Left lung (tissue), 14 donors: ENCODE measurements at places on chromosomes 1 and 21. TPM values are rescaled to one million over a fixed set of nuclear protein-coding genes. Genes with fewer than 3 reads are reported as not detected.

The TTC34 gene
- total RNA-seq, result 0.44 TPM

- no peak overlapping the region for H3K27ac ChIP-seq
- peaks cover 9% of the 10 kb centered on the region for H3K27me3 ChIP-seq
- peaks cover 28% of the 10 kb centered on the region for H3K36me3 ChIP-seq
- H3K4me1 ChIP-seq, result no peaks in the 10 kb centered on the region
These were observed 12.2 kb upstream of the TCEA3 start for GRCh38 chr1:23436520-23437354.

The PRR9 gene
- not detected for total RNA-seq

DNA sequence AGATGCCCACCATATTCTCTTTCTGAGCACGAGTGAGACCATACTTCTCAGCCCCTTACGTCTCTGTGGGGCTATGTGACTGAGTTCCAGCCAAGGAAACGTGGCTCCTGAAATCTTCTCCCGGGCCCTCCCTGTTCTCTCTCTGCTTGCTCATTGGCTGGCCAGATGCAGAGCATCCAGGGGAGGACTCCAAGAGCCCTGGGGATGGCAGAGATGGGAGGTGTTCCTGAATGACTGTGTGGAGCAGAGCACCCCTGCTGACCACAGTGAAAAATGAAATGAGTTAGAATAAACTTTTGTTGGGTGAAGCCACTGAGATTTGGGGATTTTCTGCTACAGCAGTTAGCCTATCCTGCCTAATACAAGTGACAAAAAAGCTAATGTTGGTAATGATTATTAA lies 23.8 kb downstream of the KIAA0040 start:
- peaks cover 23% of the 10 kb centered on the region for H3K4me1 ChIP-seq
- peak overlapping the region; percentile 72 for H3K27ac ChIP-seq
- DNase-seq, result no peak

GRCh38 chr1:28249866-28250295 lies 9.4 kb upstream of the SESN2 start:
- DNase-seq, result no peak
- no peak overlapping the region for H3K27ac ChIP-seq
- H3K4me1 ChIP-seq, result peaks cover 15% of the 10 kb centered on the region
- no peaks in the 10 kb centered on the region for H3K36me3 ChIP-seq
- no peak overlapping the region for H3K4me3 ChIP-seq

The ANGPTL1 gene
- 19.2 TPM for total RNA-seq

- peaks cover 7% of the 10 kb centered on the region for H3K4me1 ChIP-seq
- H3K4me3 ChIP-seq, result peak within 1 kb of the TSS; percentile 5
- peaks cover 26% of the 10 kb centered on the region for H3K27me3 ChIP-seq
- peaks cover 15% of the 10 kb centered on the region for H3K36me3 ChIP-seq
These were observed at the start of gene TRPM2 for GRCh38 chr21:44353191-44353970. TRPM2 (plus strand) TSS chr21:44353621; CDS start chr21:44353701, 80 bp downstream.

The LENEP gene
- total RNA-seq, result not detected

The SLC45A1 gene
- total RNA-seq, result 1.4 TPM

The KIAA0040 gene
- 42.9 TPM for total RNA-seq

- peaks cover 32% of the 10 kb centered on the region for H3K36me3 ChIP-seq
- peaks cover 30% of the 10 kb centered on the region for H3K4me1 ChIP-seq
- no peak overlapping the region for H3K4me3 ChIP-seq
- no peak overlapping the region for H3K27ac ChIP-seq
- no peak for DNase-seq
- peaks cover 42% of the 10 kb centered on the region for H3K27me3 ChIP-seq
These were observed 3.4 kb upstream of the CHD5 start for GRCh38 chr1:6183520-6183989.

DNA sequence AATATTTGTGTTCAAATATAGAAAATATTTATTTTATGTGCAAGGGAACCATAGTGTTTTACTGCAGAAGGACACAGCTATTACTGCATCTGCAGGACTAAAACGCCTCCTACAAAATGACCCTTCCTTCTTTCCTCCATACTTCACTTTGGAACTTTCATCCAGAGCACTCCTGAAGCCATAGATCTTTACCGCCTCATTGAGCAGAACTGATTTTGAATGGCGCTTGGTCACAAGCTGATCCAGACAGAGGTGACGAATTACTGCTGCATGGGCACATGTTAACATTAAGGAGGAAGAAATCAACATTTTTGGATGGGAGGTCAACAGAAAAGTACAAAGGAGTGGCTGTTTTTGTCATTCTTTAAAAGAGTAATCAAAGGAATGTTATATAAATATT lies 931.6 kb downstream of the NCAM2 start:
- no peak overlapping the region for H3K27ac ChIP-seq
- no peaks in the 10 kb centered on the region for H3K36me3 ChIP-seq
- H3K4me3 ChIP-seq, result no peak overlapping the region
- DNase-seq, result no peak

- DNase-seq, result no peak
- no peak overlapping the region for H3K4me3 ChIP-seq
- H3K27ac ChIP-seq, result no peak overlapping the region
These were observed 8.5 kb downstream of the MYOM3 start for GRCh38 chr1:24103408-24103807.

GRCh38 chr21:40938611-40939010 lies 91.7 kb upstream of the DSCAM start:
- no peak overlapping the region for H3K4me3 ChIP-seq
- no peak overlapping the region for H3K27ac ChIP-seq
- no peak for DNase-seq
- H3K36me3 ChIP-seq, result no peaks in the 10 kb centered on the region
- no peaks in the 10 kb centered on the region for H3K4me1 ChIP-seq
- H3K27me3 ChIP-seq, result no peaks in the 10 kb centered on the region

DNA sequence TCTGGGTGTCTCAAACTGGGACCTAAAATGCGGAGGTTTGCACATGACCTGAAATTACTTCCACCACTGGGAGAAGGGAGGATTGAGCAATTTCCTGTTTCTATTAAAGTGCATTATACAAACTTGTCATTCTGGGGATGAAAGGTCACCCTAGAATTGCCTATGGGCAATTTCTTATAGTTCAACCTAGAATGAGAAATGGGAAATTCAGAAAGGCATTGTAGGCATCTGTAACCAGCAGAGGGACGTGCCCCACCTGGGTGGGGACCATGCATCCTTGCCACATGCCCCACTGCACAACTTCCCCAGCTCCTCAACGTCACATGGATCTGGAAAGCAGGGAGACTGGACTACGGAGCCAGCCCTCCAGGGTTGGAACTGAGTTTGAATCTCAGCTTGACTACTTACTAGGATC lies 47.0 kb downstream of the MRPL39 start:
- H3K27me3 ChIP-seq, result no peaks in the 10 kb centered on the region
- DNase-seq, result no peak
- H3K4me3 ChIP-seq, result no peak overlapping the region
- H3K36me3 ChIP-seq, result no peaks in the 10 kb centered on the region
- peaks cover 36% of the 10 kb centered on the region for H3K4me1 ChIP-seq

The OR14K1 gene
- not detected for total RNA-seq

- H3K27ac ChIP-seq, result no peak overlapping the region
- no peaks in the 10 kb centered on the region for H3K27me3 ChIP-seq
- H3K36me3 ChIP-seq, result no peaks in the 10 kb centered on the region
- no peaks in the 10 kb centered on the region for H3K4me1 ChIP-seq
- H3K4me3 ChIP-seq, result no peak overlapping the region
- no peak for DNase-seq
These were observed 134.2 kb downstream of the LMO4 start for GRCh38 chr1:87462894-87463293.

The FABP3 gene
- total RNA-seq, result 17.1 TPM

DNA sequence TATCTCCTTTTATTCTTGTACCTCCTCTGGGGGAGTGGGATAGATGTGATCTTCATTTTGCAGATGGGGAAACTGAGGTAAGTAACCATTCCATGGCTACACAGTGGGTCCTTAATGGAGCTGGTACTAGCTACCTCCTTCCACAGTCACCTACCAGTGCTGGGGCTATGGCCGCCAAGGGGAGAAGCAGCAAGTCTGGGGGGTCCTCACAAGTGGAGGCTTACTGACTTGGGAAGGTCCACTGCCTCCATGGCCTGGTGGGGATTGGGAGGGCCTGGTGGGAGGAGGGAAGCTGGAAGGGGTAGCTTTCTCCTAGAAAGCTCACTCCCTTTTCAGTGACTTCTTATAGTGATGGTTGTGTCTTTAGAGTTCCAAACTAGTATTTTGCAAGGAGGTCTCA lies 5.9 kb upstream of the FOXO6 start:
- H3K27ac ChIP-seq, result no peak overlapping the region
- H3K4me1 ChIP-seq, result peaks cover 4% of the 10 kb centered on the region
- no peak for DNase-seq

The ZNF697 gene
- total RNA-seq, result 8.1 TPM

GRCh38 chr1:160113407-160113806 lies 2.2 kb upstream of the ATP1A2 start:
- no peak overlapping the region for H3K4me3 ChIP-seq
- H3K27me3 ChIP-seq, result peaks cover 27% of the 10 kb centered on the region
- no peak for DNase-seq
- no peaks in the 10 kb centered on the region for H3K36me3 ChIP-seq
- peaks cover 3% of the 10 kb centered on the region for H3K4me1 ChIP-seq

DNA sequence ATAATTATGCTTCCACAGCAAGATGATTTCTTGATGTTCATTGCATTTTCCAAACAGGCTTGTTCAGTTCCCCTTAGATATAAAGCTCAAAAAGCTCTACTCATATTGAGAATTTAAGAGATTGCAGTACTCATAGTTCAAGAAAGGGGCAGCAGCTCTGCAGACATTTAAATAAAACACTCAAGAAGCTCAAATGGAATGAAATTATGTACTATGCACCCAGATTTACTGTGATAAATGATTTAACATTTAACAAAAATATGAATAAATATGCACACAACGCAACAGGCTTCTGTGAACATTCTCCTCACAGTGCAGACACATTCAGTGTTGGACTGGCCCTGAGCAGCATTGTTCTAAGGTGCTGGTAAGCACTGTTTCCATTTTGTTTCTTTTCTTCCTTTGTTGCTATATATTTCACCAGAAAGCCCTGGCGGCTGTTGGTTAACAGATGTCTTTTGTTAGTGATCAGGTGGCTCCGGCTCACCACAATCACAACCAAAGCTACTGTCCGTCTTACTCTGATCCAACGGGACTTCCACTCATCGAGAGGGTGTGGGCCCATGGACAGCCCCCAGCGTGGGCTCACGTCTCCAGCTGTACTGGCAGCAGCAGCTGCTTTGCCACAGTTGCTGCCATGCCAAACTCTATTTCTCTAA lies 1440.3 kb downstream of the NCAM2 start:
- H3K4me3 ChIP-seq, result no peak overlapping the region
- H3K27me3 ChIP-seq, result no peaks in the 10 kb centered on the region

The HMGN2 gene
- 355 TPM for total RNA-seq

DNA sequence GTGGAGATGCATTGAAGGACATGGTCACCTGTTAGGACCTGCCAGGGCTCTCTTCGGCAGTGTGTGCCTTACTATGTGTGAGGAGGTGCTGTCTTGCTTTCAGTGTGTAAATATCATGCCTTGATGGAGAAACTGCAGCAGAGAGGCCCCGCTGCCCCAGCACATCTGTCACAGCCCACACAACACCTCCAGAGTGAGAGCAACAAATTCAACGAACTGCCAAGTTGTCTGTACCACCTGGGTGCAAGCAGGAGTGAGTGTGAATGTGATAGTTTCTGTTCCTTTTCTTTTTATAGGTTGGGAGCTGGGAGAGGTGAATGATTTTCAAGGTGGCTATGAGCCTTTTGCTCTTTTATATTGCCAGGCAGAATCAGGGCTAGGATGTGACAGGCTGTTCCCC lies 114.6 kb upstream of the KIAA0040 start:
- H3K4me3 ChIP-seq, result no peak overlapping the region
- H3K27ac ChIP-seq, result no peak overlapping the region
- no peaks in the 10 kb centered on the region for H3K36me3 ChIP-seq
- H3K4me1 ChIP-seq, result no peaks in the 10 kb centered on the region

The CALML6 gene
- 1.0 TPM for total RNA-seq

DNA sequence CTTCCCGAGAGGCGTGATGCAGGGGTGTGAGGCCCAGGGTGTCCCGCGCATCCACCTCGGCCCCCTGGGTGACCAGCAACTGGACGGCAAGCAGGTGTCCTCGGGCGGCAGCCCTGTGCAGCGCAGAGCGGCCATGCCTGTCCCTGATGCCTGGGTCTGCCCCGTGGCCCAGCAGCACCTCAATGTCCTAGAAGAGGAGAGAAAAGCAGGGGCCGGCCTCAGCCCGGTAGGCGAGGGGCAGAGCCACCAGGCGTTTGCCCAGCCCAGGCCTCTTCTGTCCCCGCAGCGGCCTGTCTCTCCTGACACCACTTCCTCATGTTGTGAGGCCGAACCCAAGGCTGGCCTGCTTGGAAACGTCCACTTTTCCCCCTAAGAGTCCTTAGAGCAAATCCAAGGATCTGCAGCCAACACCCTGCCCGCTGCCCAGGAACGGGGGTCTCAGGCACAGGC lies 1.7 kb downstream of the ANKRD65 start:
- no peaks in the 10 kb centered on the region for H3K36me3 ChIP-seq
- peak overlapping the region; percentile 34 for H3K4me3 ChIP-seq
- DNase-seq, result no peak
- peak overlapping the region; percentile 57 for H3K27ac ChIP-seq
- H3K27me3 ChIP-seq, result no peaks in the 10 kb centered on the region

The LCA5L gene
- total RNA-seq, result 1.7 TPM

The POFUT2 gene
- 31.6 TPM for total RNA-seq

The SLC9C2 gene
- 0.47 TPM for total RNA-seq

The S100A8 gene
- 97.7 TPM for total RNA-seq

DNA sequence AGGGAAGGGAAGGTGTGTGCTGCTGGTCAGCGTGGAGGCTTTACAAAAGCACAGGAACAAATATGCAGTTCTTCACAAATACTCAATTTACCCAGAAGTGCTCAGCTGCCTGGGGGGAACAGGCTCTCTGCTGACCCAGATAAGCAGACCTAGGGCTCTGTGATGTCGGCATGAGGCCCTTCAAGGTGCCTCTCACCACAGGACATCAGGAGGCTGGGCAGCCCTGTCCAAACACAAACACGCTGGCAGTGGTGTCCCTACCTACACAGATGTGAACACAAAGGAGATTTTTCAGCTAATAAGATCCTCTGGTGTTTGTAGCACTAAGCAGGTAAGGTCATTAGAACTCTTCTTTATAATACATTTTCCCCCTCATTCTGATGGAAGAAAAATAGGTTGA lies 243.0 kb upstream of the PROX1 start:
- H3K4me3 ChIP-seq, result no peak overlapping the region
- H3K27ac ChIP-seq, result no peak overlapping the region
- H3K36me3 ChIP-seq, result no peaks in the 10 kb centered on the region
- H3K27me3 ChIP-seq, result no peaks in the 10 kb centered on the region
- no peaks in the 10 kb centered on the region for H3K4me1 ChIP-seq
- no peak for DNase-seq

The C8B gene
- total RNA-seq, result 0.26 TPM

GRCh38 chr1:197080323-197080722 lies 13.3 kb upstream of the F13B start:
- no peaks in the 10 kb centered on the region for H3K4me1 ChIP-seq
- no peak overlapping the region for H3K4me3 ChIP-seq
- no peak for DNase-seq
- peaks cover 28% of the 10 kb centered on the region for H3K36me3 ChIP-seq
- no peaks in the 10 kb centered on the region for H3K27me3 ChIP-seq

The AGRN gene
- total RNA-seq, result 96.8 TPM

- DNase-seq, result no peak
- H3K27me3 ChIP-seq, result peaks cover 26% of the 10 kb centered on the region
- no peaks in the 10 kb centered on the region for H3K36me3 ChIP-seq
- H3K4me1 ChIP-seq, result peaks cover 52% of the 10 kb centered on the region
These were observed 78.3 kb downstream of the NDUFS5 start for GRCh38 chr1:39104158-39105060.

The EFNA3 gene
- 1.1 TPM for total RNA-seq

- no peak for DNase-seq
- peaks cover 3% of the 10 kb centered on the region for H3K4me1 ChIP-seq
- no peaks in the 10 kb centered on the region for H3K27me3 ChIP-seq
- H3K27ac ChIP-seq, result no peak overlapping the region
- H3K36me3 ChIP-seq, result no peaks in the 10 kb centered on the region
- no peak overlapping the region for H3K4me3 ChIP-seq
These were observed 58.1 kb upstream of the TMEM51 start for GRCh38 chr1:15095496-15095875.
